ENCODE measurements at places on chromosomes 2 and 18. TPM values are rescaled to one million over a fixed set of nuclear protein-coding genes. Genes with fewer than 3 reads are reported as not detected.

The C18orf32 gene
- total RNA-seq: 46.5 TPM

The CAVIN2 gene
- total RNA-seq: 52.3 TPM

The CD226 gene
- 1.4 TPM for total RNA-seq

The REG3G gene
- total RNA-seq: not detected

The SLC11A1 gene
- total RNA-seq: 122 TPM

The STARD7 gene
- total RNA-seq: 107 TPM

The DSG1 gene
- not detected for total RNA-seq

The APCDD1 gene
- 232 TPM for total RNA-seq

The BCL11A gene
- 0.64 TPM for total RNA-seq

The REG1B gene
- total RNA-seq: 2.6 TPM

The IL1B gene
- 8.2 TPM for total RNA-seq

The TMEM163 gene
- total RNA-seq: 1.9 TPM

The ELOA2 gene
- not detected for total RNA-seq

The GCG gene
- not detected for total RNA-seq

The ATAD2B gene
- total RNA-seq: 24.0 TPM

The PDE1A gene
- total RNA-seq: 7.1 TPM

The TBR1 gene
- not detected for total RNA-seq

The RBM44 gene
- 1.3 TPM for total RNA-seq

The CHN1 gene
- 7.0 TPM for total RNA-seq

The SNRNP200 gene
- total RNA-seq: 87.2 TPM

The SNORC gene
- total RNA-seq: 0.64 TPM

The ITPRIPL1 gene
- 3.1 TPM for total RNA-seq

The TRIM43 gene
- total RNA-seq: not detected

The ITGA4 gene
- total RNA-seq: 6.6 TPM

The PSD4 gene
- 13.2 TPM for total RNA-seq

The RESP18 gene
- total RNA-seq: not detected

The ZDBF2 gene
- 10.6 TPM for total RNA-seq

The ANKRD62 gene
- total RNA-seq: not detected

The NETO1 gene
- 4.3 TPM for total RNA-seq

The NLRC4 gene
- 7.9 TPM for total RNA-seq

The INO80C gene
- 18.6 TPM for total RNA-seq

The MEIS1 gene
- total RNA-seq: 31.7 TPM

The LYG2 gene
- not detected for total RNA-seq
